ENCODE measurements at places on chromosomes 7 and 10. TPM values are rescaled to one million over a fixed set of nuclear protein-coding genes. Genes with fewer than 3 reads are reported as not detected.
A peak's percentile ranks its signal among the peaks of the same experiment; 100 is the strongest.

GRCh38 chr10:100696477-100696901 lies 48.9 kb upstream of the PAX2 start:
- H3K36me3 ChIP-seq: no peaks in the 10 kb centered on the region
- no peaks in the 10 kb centered on the region for H3K27me3 ChIP-seq
- H3K4me3 ChIP-seq: no peak overlapping the region

- no peak for DNase-seq
- H3K4me3 ChIP-seq: no peak overlapping the region
- H3K4me1 ChIP-seq: peaks cover 45% of the 10 kb centered on the region
- H3K27me3 ChIP-seq: no peaks in the 10 kb centered on the region
- no peaks in the 10 kb centered on the region for H3K36me3 ChIP-seq
Observed at GRCh38 chr10:61163403-61163802, 219.4 kb upstream of the RHOBTB1 start.

- no peak for DNase-seq
- no peaks in the 10 kb centered on the region for H3K27me3 ChIP-seq
- H3K27ac ChIP-seq: no peak overlapping the region
- peaks cover 17% of the 10 kb centered on the region for H3K4me1 ChIP-seq
Observed at GRCh38 chr10:7378602-7379403, 32.0 kb downstream of the SFMBT2 start.

GRCh38 chr7:13875496-13876074 lies 113.9 kb downstream of the ETV1 start:
- no peaks in the 10 kb centered on the region for H3K4me1 ChIP-seq
- no peaks in the 10 kb centered on the region for H3K36me3 ChIP-seq
- no peaks in the 10 kb centered on the region for H3K27me3 ChIP-seq
- DNase-seq: no peak

- peaks cover 59% of the 10 kb centered on the region for H3K4me1 ChIP-seq
- H3K4me3 ChIP-seq: no peak overlapping the region
- H3K36me3 ChIP-seq: no peaks in the 10 kb centered on the region
Observed at GRCh38 chr7:137933270-137934017, 68.4 kb downstream of the CREB3L2 start.

GRCh38 chr10:49282306-49282705 lies 16.7 kb upstream of the C10orf71 start:
- H3K4me3 ChIP-seq: no peak overlapping the region
- no peaks in the 10 kb centered on the region for H3K36me3 ChIP-seq
- DNase-seq: no peak
- H3K27me3 ChIP-seq: no peaks in the 10 kb centered on the region
- H3K4me1 ChIP-seq: no peaks in the 10 kb centered on the region

- peaks cover 26% of the 10 kb centered on the region for H3K4me1 ChIP-seq
- peak overlapping the region; percentile 94 for H3K4me3 ChIP-seq
- H3K27ac ChIP-seq: peak overlapping the region; percentile 89
Observed at GRCh38 chr10:133377818-133378250, 1.2 kb upstream of the PAOX start.

DNA sequence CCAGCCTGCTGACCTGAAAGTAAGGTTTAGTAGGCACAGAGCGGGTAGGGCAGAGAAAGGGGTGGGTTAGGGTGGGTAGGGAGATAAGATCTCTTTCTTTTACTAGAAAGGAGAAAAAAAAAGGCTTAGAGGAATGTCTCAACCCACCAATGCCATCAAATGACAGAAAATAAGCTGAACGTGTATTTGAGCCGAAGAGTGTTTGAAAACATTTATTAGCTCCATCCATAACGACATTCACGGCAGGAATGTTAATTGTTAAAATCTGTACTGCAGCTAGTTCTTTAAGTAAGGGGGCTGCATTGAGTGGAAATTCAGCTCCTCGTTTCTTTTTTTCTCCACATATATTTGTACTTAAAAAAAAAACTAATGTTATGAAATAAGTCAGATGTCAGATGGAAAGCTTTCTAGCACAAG lies 63.7 kb upstream of the ARID5B start:
- no peak overlapping the region for H3K4me3 ChIP-seq
- peak overlapping the region; percentile 45 for H3K27ac ChIP-seq
- no peaks in the 10 kb centered on the region for H3K36me3 ChIP-seq
- no peak for DNase-seq

DNA sequence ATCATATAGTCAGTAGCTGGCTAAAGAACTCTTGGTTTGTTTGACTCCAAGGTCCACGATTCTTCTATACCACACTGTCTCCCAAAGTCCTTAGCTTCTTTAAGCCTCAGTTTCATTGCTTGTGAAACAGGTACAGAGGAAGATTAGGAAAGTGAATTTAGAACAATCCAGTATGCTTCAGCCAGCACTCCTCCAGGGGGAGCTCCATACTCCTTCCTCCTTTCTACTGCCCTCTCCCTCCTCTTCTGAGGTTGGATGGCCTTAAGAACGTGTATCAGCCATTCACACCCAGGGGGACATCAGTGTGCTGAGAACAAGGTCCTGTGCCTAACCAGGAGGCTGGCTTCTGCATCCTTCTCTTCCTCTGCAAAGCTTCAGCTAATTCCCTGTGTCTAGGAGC lies 54.8 kb upstream of the CALD1 start:
- peaks cover 28% of the 10 kb centered on the region for H3K4me1 ChIP-seq
- H3K27me3 ChIP-seq: no peaks in the 10 kb centered on the region
- H3K27ac ChIP-seq: no peak overlapping the region
- no peak overlapping the region for H3K4me3 ChIP-seq
- no peaks in the 10 kb centered on the region for H3K36me3 ChIP-seq
- no peak for DNase-seq

DNA sequence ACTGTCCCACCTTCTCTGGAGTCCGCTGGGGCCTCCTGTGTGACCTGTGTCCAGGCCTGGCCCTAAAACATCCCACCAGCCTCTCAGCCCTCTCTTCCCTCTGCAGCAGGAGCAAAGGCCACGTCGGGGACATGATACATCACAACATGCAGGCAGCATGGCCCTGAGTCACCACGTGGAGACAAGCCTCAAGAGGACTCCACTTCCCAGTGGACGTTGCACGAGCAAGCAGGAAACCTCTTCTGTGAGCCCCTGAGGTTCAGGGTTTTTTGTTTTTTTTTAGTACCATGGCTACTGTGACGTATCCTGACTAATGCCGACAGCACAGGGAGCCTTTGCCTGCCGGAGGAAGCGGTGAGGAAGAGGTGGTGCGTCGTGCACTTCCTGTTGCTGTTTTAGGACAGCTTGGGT lies 165.9 kb downstream of the DNAJB6 start:
- no peak overlapping the region for H3K4me3 ChIP-seq
- DNase-seq: no peak

- no peak overlapping the region for H3K27ac ChIP-seq
- H3K27me3 ChIP-seq: no peaks in the 10 kb centered on the region
- H3K4me3 ChIP-seq: no peak overlapping the region
- no peaks in the 10 kb centered on the region for H3K4me1 ChIP-seq
- no peaks in the 10 kb centered on the region for H3K36me3 ChIP-seq
Observed at GRCh38 chr7:101984133-101984879, 166.9 kb downstream of the CUX1 start.

- no peak overlapping the region for H3K27ac ChIP-seq
- no peaks in the 10 kb centered on the region for H3K27me3 ChIP-seq
- no peaks in the 10 kb centered on the region for H3K4me1 ChIP-seq
- no peaks in the 10 kb centered on the region for H3K36me3 ChIP-seq
- no peak overlapping the region for H3K4me3 ChIP-seq
Observed at GRCh38 chr7:110813986-110814385, 276.9 kb upstream of the LRRN3 start.

DNA sequence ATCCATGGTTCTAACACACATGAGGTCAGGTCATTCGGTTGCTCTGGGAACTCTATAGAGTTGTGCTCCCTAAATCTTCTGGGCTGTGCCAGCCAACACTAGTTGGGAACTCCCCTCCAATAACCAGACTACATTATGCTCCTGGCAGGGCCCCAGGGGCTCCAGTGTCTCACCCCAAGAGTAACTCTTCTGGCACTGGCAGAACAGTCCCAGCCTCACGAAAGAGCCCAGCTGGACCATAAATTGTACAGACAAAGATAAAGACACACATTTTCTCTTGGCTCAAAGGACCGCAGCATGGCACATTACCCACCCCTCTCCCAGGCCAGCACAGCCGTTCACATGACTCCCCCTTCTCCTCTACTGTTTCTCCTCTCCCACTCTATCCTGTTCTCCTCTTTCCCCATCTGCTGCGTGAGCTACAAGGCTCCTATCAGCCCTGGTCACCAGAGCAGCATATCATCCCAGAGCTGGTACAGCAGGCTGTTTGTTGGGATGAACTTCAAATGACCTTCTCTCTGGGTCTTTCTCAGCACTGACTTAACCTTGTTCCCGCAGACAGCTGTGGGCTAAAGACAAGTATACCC lies 230.6 kb downstream of the PLXNA4 start:
- H3K27ac ChIP-seq: no peak overlapping the region
- H3K4me3 ChIP-seq: no peak overlapping the region
- H3K4me1 ChIP-seq: no peaks in the 10 kb centered on the region
- H3K27me3 ChIP-seq: no peaks in the 10 kb centered on the region

DNA sequence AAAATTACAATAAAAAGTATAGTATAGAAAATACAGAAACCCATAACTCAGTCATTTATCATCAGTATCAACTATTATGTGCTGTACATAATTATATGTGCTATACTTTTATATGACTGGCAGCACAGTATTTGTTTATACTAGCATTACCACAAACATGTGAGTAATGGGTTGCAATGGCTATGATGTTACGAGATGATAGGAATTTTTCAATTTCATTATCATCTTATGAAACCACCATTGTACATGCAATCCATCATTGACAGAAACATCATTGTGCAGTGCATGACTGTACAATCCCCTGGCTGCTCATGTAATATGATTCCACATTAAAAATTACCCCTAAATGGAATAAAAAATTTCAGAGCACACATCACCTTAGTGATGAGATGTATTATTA lies 55.7 kb upstream of the TMEM229A start:
- no peak overlapping the region for H3K27ac ChIP-seq
- no peaks in the 10 kb centered on the region for H3K36me3 ChIP-seq
- no peaks in the 10 kb centered on the region for H3K4me1 ChIP-seq

DNA sequence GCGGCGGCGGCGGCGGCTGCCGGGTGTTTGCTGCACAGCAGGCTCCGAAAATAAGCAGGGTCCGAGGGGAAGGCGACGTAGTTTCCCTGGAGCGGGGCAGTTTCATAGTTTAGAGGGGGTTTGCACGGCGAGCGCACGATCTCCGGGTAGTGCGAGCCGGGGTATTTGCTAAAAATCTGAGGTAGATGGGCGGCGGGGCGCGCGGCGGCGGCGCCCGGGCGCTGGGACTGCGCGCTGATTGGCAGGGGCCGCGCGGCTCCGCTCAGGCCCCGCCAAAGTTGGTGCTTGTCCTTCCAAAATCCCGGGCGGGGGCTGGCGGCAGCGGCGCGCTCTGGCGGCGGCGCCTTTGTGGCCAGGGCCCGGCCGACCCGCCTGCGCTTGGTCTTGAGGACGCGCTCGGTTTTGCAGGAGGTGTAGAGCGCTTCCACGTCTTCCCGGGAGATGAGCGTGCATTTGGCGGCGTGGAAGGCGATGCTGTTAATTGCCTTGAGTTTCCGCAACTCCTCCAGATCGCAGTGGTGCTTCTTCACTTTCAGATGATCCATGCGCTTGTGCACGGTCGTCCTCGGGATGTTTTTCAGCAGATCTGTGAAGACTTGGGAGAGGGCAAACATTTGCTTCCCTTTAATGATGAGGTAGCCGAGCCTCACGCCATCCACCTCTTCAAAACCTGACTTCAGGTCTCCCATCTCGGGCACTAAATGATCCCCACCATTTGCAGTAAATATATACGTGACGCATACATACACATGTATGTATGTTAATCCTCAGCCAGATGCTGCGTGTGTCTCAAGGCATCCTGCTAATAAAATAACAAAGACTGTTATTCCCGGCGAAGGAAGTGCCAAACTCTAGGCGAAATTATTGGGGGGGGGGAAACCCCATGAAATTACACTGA lies 8.1 kb downstream of the SKIDA1 start:
- H3K4me3 ChIP-seq: peak overlapping the region; percentile 76
- no peaks in the 10 kb centered on the region for H3K27me3 ChIP-seq
- no peak for DNase-seq
- no peaks in the 10 kb centered on the region for H3K36me3 ChIP-seq
- peaks cover 42% of the 10 kb centered on the region for H3K4me1 ChIP-seq
- H3K27ac ChIP-seq: peak overlapping the region; percentile 91

- no peaks in the 10 kb centered on the region for H3K4me1 ChIP-seq
Observed at GRCh38 chr7:123966936-123967335, 41.9 kb downstream of the SPAM1 start.

DNA sequence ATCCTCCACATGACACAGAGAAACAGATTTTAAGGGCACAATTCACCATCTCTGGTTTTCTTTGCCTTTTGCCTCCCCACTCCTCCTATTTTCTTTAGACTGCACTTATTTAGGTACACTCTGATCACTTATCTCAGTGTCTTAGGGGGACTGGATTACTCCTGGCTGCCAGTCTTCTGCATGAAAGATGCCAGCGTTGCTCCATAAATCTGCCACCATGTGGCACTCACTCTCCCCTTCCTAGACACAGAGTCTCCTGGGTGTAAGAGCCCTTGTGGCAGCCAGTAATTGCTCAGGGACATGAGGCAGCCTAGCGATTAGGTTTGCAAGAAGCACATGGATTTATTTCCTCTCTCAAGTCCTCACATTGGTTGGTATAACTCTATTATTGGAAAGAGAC lies 34.5 kb upstream of the RBM20 start:
- H3K4me3 ChIP-seq: no peak overlapping the region
- H3K4me1 ChIP-seq: no peaks in the 10 kb centered on the region
- no peak overlapping the region for H3K27ac ChIP-seq
- DNase-seq: no peak

GRCh38 chr7:80783678-80784327 lies 135.0 kb downstream of the SEMA3C start:
- DNase-seq: no peak
- H3K4me1 ChIP-seq: no peaks in the 10 kb centered on the region
- no peak overlapping the region for H3K27ac ChIP-seq
- no peaks in the 10 kb centered on the region for H3K27me3 ChIP-seq
- no peaks in the 10 kb centered on the region for H3K36me3 ChIP-seq
- no peak overlapping the region for H3K4me3 ChIP-seq

Gene ADK
- total RNA-seq: 46.2 TPM

Gene OR6V1
- total RNA-seq: not detected

Gene AIMP2
- 38.1 TPM for total RNA-seq

Gene HEPACAM2
- total RNA-seq: not detected

Gene CNTNAP2
- 2.2 TPM for total RNA-seq

Gene TRPV5
- not detected for total RNA-seq

Gene PROSER2
- 8.1 TPM for total RNA-seq

Gene WNT16
- total RNA-seq: 7.4 TPM

Gene CALHM1
- total RNA-seq: not detected

Gene CRHR2
- total RNA-seq: not detected

Gene CALML5
- total RNA-seq: 102 TPM

Gene MINPP1
- 12.5 TPM for total RNA-seq

Measured in vagina (tissue), 2 donors.